ENCODE measurements at places on chromosomes 2 and 18.

GRCh38 chr2:64905338-64906024 is 83.7 kb upstream of the SLC1A4 start:
- no peak for DNase-seq

DNA sequence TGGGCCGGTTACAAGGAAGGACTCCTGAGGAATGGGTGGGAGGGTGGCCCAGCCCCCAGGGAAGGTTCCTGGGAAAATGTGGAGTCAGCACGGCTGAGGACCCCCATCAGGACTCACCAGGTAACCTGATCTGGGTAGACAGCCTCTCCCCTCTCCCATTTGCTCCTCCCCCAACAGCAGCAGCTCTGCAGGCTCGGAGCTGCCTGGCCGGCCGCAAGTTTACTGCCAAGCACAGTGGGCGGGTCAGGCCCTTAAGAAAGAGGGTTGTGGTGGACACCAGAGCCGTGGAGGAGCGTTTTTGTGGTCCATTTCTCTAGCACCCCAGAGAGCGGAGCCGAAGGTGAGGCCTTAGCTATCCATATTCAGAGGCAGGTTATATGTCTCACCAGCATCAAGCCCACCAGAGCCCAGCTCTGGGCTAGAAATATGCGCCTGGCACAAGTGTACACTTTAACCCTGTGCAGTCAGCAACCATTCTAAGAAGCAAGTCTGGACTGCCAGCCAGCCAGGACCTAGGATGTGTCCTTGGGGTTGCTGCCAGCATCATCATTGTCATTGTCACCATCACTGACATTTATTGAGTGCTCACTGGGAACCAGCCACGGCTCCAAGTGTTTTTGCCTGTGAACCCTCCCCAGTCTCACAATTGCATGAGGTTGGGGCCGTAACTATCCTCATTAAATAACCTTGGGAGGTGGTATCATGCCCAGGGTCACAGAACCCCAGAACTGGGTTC is 190.1 kb downstream of the KLHL29 start:
- no peak for DNase-seq

DNA sequence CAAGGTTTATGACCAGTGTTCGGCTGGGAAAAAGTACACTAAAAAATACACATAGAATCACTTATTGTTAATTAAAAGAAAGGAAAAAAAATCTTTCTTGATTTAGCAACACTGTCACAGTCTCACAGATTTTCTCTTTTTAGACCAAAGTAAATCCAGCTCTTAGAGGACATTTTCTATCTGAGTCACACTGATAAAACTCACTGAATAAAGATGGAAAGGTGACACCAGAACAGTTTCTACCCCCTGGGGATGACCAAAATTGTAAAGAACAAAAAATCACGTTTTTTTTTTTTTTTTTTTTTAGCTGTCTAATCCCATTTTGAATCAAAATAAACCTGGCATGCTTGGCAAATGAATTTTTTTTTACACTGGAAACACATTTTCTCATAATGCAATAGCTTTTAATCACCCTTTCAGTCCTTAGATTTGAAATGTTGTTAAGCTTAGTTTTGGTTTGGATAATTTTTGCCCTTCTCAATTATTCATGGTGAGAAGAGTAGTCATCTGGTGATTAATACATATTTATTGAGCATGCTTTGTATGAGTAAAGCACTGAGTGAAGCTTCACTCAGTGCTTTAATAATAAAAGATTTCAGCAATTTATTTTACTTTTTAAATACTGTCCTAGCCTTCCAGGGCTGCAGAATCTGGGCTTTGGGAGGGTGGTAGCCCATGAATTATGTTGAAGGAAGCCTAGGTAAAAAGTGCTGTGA is 886.3 kb downstream of the SLC4A3 start:
- DNase-seq: no peak

GRCh38 chr2:97770445-97770844 is 57.1 kb downstream of the ZAP70 start:
- no peak for DNase-seq

GRCh38 chr2:157696036-157696435 is 67.4 kb upstream of the ACVR1C start:
- no peak for DNase-seq

- DNase-seq: no peak
Observed at GRCh38 chr2:128776461-128777195, 458.0 kb upstream of the HS6ST1 start.

GRCh38 chr2:156199588-156199987 is 132.9 kb downstream of the NR4A2 start:
- DNase-seq: no peak

- no peak for DNase-seq
Observed at GRCh38 chr18:25244170-25244569, 107.8 kb downstream of the ZNF521 start.

- DNase-seq: no peak
Observed at GRCh38 chr18:58045242-58046092, 1.4 kb downstream of the NEDD4L start.

DNA sequence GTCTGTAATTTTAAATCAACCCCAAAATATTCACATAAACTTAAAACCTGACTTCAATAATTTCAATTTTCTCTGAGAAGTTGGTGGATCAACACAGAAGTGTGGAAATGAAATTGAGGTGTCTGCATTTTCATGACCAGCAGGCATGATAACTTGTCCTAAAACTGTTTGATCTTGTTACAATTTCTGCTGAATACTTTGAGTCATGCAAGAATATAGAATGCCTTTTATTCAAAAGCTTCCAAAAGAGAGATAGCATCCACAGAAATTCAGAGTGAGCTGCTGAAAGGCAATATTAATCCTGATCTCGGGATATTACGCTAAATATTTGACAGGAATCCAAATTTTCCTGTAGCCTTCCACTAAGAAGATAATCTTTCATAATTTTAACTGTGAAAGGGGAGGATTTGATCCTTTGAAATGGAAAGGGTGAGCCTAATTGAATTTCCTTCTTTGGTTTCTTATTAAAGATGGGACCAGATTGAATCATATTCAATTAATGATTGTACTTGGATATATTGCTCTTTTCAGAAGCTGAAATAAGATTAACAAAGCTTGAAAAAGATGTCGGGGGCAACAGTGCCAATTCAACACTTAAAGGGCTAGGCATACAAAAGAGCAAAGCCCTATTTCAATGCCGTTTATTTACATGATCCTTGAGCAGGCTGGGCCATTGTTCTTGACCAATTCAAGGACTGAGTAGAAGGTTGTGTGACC is 129.3 kb downstream of the NCKAP5 start:
- no peak for DNase-seq

GRCh38 chr2:191247381-191248057 is 2.3 kb downstream of the MYO1B start:
- no peak for DNase-seq

DNA sequence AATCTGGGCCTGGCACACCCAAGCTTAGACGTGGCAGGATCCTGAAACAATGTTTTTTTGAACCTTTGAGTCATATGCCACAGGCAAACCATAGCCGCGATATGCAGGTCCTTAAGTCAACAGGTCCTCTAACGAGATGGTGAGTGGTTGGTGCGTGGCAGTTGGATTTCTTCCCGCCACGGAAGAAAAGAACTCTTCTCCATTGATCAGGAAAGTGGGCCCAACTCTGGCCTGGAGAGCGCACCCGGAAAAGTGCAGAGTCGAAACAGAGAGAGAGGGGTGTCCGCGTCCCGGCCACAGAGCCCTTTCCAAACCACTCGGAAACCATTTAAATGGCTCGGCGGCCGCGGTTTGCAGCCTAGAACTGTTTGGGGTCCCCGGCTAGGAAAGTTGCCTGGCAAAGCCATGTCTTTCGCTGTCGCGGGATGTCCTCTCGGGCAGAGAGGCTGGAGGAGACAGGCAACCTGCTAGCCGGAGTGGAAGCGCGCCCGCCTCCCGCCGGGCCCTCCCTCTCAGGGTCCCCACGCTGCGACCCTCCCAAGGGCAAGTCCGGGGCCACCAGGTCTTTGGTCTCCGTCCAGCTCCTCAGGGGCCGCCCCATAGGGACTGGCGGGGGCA is 777 bp downstream of the GALNT3 start:
- DNase-seq: no peak

DNA sequence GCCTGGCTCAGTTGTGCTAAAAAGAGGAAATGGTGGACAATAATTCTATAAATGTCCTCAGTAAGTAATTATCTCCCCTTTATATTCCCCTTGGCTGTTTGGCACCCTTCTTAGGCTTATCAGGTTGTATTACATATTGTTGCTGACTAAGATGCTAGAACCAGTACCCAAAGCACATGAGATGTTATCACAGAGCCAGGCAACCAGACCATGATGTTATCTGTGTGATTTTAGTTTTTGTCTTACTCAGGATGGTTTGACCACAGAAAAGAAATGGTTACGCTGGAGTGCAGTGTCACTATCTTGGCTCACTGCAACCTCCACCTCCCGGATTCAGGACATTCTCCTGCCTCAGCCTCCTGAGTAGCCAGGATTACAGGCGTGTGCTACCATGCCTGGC is 15.2 kb downstream of the R3HDM1 start:
- DNase-seq: no peak

DNA sequence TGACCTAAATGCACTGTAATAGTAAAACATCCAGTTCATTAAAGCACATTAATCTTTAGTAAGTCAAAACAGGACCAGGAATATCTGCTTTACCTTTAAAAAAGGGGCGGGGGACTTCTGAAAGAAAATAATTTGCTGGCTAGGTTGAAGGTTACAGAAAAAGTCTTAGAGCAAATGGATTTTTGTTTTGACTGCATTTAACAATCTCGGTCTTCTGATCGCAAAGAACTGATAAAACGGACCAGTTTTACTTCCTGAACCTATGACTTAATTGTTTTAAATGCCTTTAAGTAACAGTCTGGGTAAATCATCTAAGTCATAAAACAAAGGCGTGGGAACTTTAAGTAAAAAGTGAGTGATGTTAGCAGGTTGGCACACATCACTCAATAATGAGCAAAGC is 783 bp downstream of the BUB1 start:
- peak; percentile 12 for DNase-seq

- DNase-seq: no peak
Observed at GRCh38 chr2:48114256-48114655, 208.0 kb upstream of the FBXO11 start.

GRCh38 chr18:63320975-63321265 is 1.4 kb upstream of the BCL2 start:
- no peak for DNase-seq

DNA sequence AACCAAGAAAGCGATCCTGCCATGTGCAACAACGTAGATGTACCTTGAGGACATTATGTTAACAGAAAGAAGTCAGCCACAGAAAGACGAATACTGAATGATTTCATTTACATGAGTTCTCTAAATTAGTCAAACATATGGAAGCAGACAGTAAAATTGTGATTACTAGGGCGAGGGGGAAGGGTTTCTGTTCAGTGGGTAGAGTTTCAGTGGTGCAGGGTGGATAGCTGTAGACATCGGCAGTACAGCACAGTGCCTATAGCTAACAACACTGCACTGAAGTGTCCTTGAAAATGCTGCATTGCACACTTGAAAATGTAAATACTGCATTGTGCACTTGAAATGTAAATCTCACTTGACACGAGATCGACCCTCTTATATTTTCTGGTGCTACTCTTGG is 275.3 kb downstream of the GALR1 start:
- no peak for DNase-seq

- DNase-seq: no peak
Observed at GRCh38 chr2:101380376-101380775, 6.9 kb downstream of the CREG2 start.

DNA sequence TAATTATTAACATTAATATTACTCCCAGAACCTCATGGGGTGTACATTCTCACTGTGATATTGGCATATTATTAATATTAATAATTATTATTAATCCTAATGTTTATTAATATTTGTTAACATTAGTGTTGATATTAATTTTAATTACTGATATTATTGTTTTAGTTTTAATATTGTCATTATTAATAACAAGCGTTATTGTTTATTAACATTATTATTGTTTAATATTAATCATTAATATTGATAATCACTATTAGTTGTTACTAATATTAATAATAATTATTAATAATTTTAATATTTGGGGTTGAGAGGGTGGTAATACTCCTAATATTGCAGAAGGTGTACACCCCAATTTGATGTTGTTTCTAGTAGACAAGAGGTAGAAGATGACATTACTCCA is 193.1 kb upstream of the XIRP2 start:
- DNase-seq: no peak

DNA sequence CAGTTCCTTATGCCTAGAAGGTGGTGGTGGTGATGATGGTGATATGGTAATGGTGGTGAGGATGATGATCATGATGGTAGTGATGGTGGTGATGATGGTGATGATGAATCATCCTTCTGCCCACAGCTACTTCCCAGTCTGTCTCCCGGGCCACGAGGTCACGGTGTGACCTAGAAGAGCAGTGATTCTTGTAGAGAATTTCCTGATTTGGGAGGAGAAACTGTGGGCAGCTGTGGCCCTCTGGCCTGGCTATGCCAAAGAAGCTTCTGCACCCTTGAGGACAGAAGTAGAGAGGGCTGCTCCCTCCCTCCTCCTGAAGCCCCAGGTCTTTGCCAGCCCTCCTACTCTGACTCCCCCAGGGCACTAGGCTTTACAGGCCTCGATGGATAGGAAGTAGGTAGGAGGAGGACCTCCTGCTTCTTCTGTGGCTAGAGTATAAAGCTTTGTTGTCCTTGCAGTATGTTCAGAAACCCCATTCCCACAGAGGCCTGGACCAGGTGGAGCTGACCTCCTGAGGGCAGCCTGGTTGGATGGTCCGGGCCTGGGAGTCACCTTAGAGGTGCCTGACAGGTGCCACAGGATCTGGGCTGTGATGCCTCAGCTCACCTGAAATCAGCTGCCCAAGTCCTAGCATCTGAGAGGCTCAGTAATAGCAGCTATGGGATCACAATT is 57.9 kb upstream of the EPAS1 start:
- no peak for DNase-seq

Data from AML-193 (cell line).